ENCODE measurements at places on chromosomes 3 and 15. TPM values are rescaled to one million over a fixed set of nuclear protein-coding genes. Genes with fewer than 3 reads are reported as not detected.

DNA sequence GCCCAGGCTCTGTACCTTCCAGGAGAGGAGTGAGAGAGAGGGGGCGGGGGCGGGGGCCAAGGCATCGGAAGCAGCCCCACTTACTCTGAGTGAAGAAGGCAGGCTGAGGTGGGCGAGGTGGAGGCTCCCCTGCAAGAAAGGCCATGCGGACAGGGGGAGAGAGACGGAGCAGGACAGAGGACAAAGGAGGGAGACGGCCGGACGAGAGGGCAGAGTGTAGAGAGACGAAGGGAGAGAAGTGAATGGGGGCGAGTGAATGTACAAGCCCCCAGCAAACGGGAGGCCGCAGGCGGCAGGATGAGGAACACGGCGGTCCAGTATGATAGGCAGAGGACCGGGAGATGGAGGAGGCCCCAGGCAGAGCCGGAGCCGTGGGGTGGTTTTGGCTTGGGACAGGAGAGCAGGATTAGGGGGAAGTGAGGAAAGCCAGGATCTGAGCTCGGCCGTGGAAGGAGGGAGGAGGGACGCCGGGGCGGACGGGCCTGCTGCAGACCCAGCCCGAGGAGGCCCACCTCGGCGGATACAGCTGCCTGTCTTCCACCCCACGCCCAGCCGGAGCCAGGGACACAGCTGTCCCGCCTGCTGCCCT lies 38.8 kb downstream of the TNK2 start:
- H3K36me3 ChIP-seq: peaks cover 11% of the 10 kb centered on the region
- no peak overlapping the region for H3K4me3 ChIP-seq
- no peaks in the 10 kb centered on the region for H3K4me1 ChIP-seq
- no peak overlapping the region for H3K27ac ChIP-seq
- H3K27me3 ChIP-seq: no peaks in the 10 kb centered on the region

DNA sequence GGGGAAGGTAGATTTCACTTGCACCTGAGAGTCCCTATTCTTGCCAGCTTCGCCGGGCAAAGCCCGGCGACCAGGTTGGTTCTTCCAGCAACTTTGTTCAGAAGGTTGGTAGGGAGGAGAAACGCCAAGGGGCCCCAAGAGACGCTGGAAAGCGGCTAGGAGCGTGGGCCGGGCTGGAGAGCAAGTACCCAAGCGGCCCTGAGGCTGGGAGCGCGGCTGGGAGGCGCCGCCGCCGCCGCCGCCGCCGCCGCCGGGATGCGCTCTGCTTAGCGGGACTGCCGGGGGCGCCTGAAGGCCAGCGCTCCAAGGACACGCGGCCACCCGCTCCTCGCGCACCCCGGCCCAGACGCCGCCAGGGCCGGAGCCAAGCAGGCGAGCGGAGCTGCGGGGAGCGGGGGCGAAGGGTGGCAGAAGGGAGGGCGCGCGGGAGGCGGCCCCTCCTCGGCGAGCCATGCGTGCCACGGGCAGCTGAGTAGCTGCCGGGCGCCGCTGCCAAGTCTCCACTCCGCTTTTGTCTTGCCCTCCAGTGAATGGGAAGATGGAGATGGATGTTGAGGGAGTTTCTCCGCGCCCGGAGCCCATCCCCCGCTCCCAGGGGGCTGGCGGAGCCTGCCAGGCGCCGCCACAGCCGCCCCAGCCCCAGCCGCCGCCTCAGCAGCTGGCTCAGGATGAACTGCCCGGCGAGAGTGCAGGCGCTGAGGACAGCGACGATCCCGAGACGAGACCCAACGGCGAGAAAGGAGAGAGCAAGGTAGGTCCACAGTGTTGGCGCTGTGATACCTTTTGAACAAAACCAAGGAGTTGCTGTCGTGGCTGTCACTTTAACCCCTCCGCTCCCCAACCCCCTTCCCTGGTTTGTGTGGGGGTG lies 227.4 kb upstream of the AZI2 start:
- H3K4me3 ChIP-seq: no peak overlapping the region
- no peaks in the 10 kb centered on the region for H3K4me1 ChIP-seq
- no peak for DNase-seq
- no peaks in the 10 kb centered on the region for H3K36me3 ChIP-seq

DNA sequence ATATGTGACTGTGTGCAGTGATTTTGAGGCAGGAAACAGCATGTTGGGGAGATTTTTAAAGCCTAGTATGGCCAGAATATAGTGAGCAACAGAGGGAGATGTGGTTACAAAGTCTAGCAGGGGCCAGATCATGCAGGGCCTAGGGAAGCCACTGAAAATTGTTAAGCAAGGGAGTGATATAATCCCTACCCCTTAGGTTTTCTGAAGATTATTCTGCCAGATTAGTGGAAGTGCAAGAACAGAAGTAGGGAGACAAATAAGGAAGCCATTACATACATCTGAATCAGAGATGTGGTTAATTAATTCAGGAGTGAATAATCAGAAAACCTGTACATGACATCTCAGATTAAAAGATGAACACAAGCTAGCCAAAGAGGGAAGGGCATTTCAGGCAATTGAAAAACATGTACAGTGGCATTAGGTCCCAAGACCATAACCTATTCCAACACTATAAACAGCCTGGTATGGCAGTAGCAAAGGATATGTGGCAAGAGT lies 54.8 kb downstream of the MSL2 start:
- peaks cover 3% of the 10 kb centered on the region for H3K4me1 ChIP-seq
- H3K27ac ChIP-seq: no peak overlapping the region
- H3K4me3 ChIP-seq: no peak overlapping the region
- H3K27me3 ChIP-seq: no peaks in the 10 kb centered on the region

DNA sequence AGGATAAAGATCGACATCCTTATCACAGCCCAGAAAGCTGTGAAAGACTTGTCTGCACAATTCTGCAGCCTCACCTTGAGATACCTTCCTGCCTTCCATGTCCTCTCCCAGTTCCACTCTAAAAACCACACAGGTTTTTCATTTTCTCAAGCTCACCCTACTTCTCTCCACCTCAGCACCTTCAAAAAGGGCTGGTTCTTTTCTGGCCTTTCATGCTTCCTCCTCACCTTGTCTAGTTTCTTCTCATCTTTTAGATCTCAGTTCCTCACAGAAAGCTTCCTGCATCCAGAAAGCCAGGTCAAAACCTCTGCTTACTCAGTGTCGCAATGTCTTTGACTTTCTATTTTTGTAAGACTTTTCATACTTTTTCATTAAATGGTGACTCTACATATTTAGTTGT lies 140.2 kb upstream of the STT3B start:
- no peak for DNase-seq
- H3K4me3 ChIP-seq: no peak overlapping the region
- H3K4me1 ChIP-seq: peaks cover 5% of the 10 kb centered on the region
- H3K36me3 ChIP-seq: peaks cover under 1% of the 10 kb centered on the region
- no peaks in the 10 kb centered on the region for H3K27me3 ChIP-seq

DNA sequence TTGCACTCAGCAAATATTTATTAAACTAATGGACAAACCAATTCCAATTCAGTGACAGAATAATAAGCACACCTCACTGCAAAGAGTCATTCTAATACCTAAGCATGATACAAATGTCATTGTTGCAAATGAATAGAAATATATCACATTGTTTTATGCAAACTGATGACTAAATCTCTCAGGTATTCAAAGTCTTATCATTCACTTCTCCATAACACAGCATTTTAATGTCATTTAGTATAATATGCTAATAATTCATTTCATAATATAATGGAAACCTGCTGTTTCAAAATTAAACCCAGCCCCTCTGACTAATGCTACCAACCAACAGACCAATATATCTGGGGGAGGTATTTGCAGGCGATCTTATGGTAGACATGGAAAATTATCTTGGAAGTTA lies 71.8 kb downstream of the FGF7 start:
- no peak for DNase-seq
- peaks cover 2% of the 10 kb centered on the region for H3K27me3 ChIP-seq
- H3K27ac ChIP-seq: no peak overlapping the region
- H3K4me3 ChIP-seq: no peak overlapping the region
- H3K36me3 ChIP-seq: no peaks in the 10 kb centered on the region
- H3K4me1 ChIP-seq: no peaks in the 10 kb centered on the region

DNA sequence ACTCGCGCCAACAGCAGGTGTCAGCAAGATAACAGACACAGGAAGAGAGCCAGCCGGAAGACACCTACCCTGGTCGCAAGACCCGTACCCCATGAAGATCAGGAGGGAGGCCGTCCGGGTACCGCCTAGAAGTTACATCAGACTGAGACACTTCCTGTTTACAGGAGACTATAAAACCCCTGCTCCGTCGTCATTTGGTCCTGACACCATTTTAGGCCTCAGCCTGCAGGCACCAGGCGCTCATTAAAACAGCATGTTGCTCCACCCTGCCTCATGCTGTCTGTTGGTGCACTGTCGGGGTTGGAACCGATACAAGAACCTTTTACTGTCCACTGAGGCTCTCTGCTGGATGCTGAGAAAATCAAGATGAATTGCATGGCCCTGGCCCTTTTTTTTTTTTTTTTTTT lies 15.6 kb upstream of the PRTG start:
- no peak overlapping the region for H3K4me3 ChIP-seq
- peaks cover 2% of the 10 kb centered on the region for H3K27me3 ChIP-seq
- H3K27ac ChIP-seq: no peak overlapping the region
- H3K4me1 ChIP-seq: no peaks in the 10 kb centered on the region
- no peaks in the 10 kb centered on the region for H3K36me3 ChIP-seq

DNA sequence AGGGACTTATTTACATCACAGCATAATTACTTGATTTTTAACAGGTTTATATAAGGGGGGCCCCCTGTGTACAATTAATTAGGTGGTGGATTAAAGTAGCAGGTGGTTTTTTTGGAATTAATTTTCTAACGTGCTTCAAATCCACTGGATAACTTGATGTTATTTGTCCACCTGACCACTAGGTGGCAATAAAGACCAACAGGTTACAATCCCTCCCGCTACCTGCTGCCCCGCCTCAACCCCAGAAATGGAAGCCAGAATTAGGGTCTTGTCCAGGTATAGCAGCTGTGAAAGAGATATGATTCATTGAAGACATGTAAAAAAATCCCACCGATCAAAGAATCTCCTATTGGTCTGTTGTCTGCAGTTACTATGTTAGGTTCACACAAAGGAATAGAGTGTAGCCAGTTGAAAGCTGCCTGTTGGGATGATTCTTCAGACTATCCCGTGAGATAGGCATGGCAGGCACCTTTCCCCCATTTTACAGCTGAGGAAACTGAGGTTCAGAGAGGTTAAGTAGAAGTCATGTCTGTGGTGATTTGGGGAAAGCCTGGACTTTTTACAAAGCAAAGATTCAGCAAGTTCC lies 44.0 kb downstream of the MFSD1 start:
- peak; percentile 53 for DNase-seq
- no peak overlapping the region for H3K27ac ChIP-seq
- no peak overlapping the region for H3K4me3 ChIP-seq
- no peaks in the 10 kb centered on the region for H3K36me3 ChIP-seq

- H3K27me3 ChIP-seq: peaks cover 94% of the 10 kb centered on the region
- no peak for DNase-seq
- H3K4me3 ChIP-seq: peak overlapping the region; percentile 44
- H3K36me3 ChIP-seq: peaks cover 28% of the 10 kb centered on the region
- H3K27ac ChIP-seq: peak overlapping the region; percentile 10
Measured at GRCh38 chr15:60001610-60002527, 2.2 kb upstream of the FOXB1 start.

GRCh38 chr15:65303687-65304380 lies 643 bp upstream of the RNU5B-1 start:
- DNase-seq: no peak
- H3K27me3 ChIP-seq: no peaks in the 10 kb centered on the region
- H3K4me3 ChIP-seq: peak overlapping the region; percentile 92
- peaks cover 47% of the 10 kb centered on the region for H3K4me1 ChIP-seq

- peaks cover 40% of the 10 kb centered on the region for H3K4me1 ChIP-seq
- no peaks in the 10 kb centered on the region for H3K36me3 ChIP-seq
- H3K4me3 ChIP-seq: no peak overlapping the region
- no peaks in the 10 kb centered on the region for H3K27me3 ChIP-seq
- no peak overlapping the region for H3K27ac ChIP-seq
- DNase-seq: no peak
Measured at GRCh38 chr15:52003710-52004109, 15.3 kb upstream of the MAPK6 start.

DNA sequence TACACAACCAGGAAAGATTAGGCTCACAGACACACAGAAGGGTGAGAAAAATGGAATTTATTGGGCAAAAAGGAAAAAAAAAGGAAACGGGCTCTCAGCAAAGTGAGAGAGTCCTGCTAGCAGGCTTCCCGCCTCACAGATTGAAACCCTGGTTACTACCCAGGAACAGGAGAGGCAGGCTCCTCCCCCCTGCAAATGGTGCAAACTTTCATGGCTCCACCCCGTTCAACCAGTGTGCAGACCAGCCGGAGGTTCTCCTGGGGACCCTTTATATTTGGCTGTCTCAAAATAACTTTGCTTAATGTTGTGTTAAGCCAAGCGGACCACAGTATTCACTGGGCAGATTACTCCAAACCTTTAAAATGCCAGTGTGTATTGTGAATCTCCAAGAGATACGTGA lies 40.3 kb downstream of the IL1RAP start:
- peaks cover 29% of the 10 kb centered on the region for H3K36me3 ChIP-seq
- no peaks in the 10 kb centered on the region for H3K27me3 ChIP-seq
- H3K27ac ChIP-seq: no peak overlapping the region
- H3K4me1 ChIP-seq: peaks cover 4% of the 10 kb centered on the region

DNA sequence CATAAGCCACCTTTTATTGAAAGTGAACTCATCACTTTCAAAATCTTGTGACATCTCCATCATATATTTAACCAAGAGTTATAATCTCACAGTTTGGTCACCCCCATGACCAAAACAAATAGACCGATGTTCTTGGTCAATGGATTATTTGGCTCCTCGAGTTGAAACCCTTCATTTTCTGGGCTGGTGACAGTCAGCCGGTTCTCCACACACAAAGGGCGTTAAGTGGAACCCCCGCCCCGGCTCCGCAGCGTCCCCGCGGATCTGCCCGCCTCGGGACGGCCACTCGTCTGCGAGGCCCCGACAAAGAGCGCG lies 772 bp downstream of the TSPAN3 start:
- H3K4me1 ChIP-seq: peaks cover 15% of the 10 kb centered on the region
- H3K27me3 ChIP-seq: peaks cover 7% of the 10 kb centered on the region
- peak overlapping the region; percentile 52 for H3K27ac ChIP-seq
- peaks cover 8% of the 10 kb centered on the region for H3K36me3 ChIP-seq
- no peak for DNase-seq
- peak overlapping the region; percentile 77 for H3K4me3 ChIP-seq

GRCh38 chr3:48696601-48697000 lies 10.9 kb upstream of the NCKIPSD start:
- H3K27me3 ChIP-seq: no peaks in the 10 kb centered on the region
- peaks cover 2% of the 10 kb centered on the region for H3K4me1 ChIP-seq
- H3K36me3 ChIP-seq: peaks cover 40% of the 10 kb centered on the region
- no peak overlapping the region for H3K4me3 ChIP-seq

GRCh38 chr15:80739919-80740318 lies 39.3 kb upstream of the CEMIP start:
- no peaks in the 10 kb centered on the region for H3K4me1 ChIP-seq
- no peaks in the 10 kb centered on the region for H3K36me3 ChIP-seq
- DNase-seq: no peak
- H3K4me3 ChIP-seq: no peak overlapping the region
- no peaks in the 10 kb centered on the region for H3K27me3 ChIP-seq
- no peak overlapping the region for H3K27ac ChIP-seq

GRCh38 chr3:172228036-172228415 lies 188.6 kb downstream of the FNDC3B start:
- H3K4me1 ChIP-seq: no peaks in the 10 kb centered on the region
- H3K4me3 ChIP-seq: no peak overlapping the region
- no peak for DNase-seq
- no peaks in the 10 kb centered on the region for H3K36me3 ChIP-seq
- H3K27ac ChIP-seq: no peak overlapping the region

- H3K27me3 ChIP-seq: no peaks in the 10 kb centered on the region
- peaks cover 3% of the 10 kb centered on the region for H3K36me3 ChIP-seq
- H3K4me1 ChIP-seq: peaks cover 10% of the 10 kb centered on the region
- no peak overlapping the region for H3K4me3 ChIP-seq
Measured at GRCh38 chr3:4426261-4426781, 40.7 kb downstream of the SUMF1 start.

ANKRD63 gene
- total RNA-seq: not detected

RCCD1 gene
- 30.1 TPM for total RNA-seq

LYZL4 gene
- total RNA-seq: not detected

CCR3 gene
- total RNA-seq: 0.37 TPM

CCR8 gene
- total RNA-seq: 0.55 TPM

GAP43 gene
- not detected for total RNA-seq
